ENCODE measurements at places on chromosomes 3 and 15.

DNA sequence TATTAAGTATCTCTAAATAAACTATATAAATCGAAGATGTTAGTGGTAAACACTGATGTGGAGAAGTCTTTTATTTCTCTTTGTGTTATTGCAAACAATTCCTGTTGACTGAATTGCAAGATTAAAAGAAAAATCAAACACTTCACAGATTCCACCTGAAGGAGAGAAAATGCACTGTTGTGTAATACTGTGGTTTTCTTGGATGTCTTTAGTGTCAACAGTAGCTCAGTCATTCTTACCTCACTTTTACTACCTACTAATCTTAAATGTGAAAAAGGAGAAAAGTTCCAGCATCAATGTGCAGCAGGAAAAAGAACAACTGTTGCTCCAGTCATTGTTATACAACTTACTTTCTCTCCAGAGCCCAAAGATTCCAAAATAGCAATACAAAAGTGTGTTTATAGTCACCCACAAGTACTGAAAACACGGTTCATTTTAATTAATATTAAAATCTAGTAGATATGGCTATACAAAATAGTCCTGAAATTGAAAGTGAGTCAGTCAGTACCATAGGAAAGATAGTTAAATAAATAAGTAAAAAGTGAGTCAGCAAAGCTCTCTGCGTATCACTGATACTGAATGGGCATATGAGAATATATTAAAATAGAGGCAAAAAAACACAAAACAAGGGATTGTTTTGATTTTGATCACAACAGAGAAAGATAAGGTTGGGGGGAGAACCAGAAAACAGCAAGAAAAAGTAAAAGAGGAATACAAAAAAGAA, 90.5 kb upstream of the CSPG5 start:
- H3K4me3 ChIP-seq = no peak overlapping the region
- no peaks in the 10 kb centered on the region for H3K27me3 ChIP-seq
- no peak for DNase-seq
- H3K4me1 ChIP-seq = no peaks in the 10 kb centered on the region
- H3K27ac ChIP-seq = no peak overlapping the region

DNA sequence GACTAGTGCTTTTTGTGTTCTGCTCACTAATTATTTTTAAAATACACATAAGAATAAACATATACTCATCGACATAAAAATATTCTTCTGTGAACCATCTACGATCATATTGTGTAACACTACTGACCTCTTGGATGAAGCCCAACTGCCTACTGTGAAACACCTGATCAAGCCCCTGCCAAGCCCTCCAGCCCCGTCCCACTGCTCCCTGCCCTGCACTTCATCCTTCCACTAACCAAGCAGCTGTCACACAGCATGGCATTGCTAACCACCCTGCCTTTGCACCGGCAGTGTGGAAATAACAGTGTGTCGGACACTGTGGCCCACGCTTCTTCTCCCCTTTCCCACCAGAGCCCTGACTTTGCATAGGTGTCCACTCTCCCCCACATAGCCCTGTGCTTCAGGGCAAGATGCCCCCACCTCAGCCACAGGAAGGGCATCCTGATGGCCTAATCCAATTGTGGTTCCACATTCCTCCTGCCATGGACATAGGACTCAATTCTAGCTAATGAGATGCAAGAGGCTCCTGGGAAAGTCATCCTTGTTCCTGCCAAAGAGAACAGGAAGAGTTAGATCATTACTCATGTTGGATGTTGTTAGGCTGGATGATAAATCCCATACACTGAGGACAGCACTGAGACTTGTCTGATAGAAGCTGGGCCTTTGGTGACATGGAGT, 35.0 kb upstream of the ARID3B start:
- H3K4me3 ChIP-seq = no peak overlapping the region
- peaks cover 3% of the 10 kb centered on the region for H3K36me3 ChIP-seq

DNA sequence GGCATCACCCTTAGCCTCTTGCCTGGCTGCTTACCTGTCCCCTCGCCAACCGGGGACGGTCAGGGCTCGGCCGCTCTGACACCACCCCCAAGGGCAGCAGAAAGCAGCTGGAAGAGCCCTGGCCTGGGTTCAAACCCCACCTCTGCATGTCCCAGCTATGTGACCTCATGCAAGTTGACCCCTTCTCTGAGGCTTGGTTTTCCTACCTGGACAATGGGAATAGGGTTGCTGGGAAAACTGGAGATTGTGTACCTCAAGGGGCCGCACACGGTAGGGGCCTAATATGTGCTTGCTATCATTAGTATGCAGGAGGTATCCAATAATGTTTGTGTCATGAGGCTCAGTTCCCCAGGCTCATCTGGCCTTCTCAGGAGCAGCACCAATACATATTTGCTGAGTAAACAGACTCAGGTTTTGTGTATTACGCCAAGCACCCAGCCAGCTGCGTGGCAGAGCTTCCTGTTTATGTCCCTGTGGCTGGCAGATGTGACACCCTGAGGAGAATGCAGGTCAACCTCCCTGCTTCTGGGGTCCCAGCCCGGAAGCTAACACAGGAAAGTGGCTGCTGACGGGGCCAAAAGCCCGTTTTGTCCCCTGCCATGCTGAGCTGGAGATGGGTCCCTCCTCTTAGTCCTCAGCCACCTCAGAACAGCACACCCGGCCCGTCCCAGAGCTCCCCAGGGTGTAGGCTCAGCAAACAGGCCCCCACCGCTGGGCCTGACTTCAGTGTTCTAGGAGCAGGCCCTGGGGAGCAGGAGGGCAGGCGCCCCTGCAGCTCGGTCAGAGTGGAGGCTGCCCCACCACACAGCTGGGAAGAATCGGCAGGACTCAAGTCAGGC, 29.7 kb downstream of the PLXND1 start:
- H3K4me1 ChIP-seq = peaks cover 38% of the 10 kb centered on the region
- H3K27me3 ChIP-seq = no peaks in the 10 kb centered on the region
- H3K36me3 ChIP-seq = no peaks in the 10 kb centered on the region

DNA sequence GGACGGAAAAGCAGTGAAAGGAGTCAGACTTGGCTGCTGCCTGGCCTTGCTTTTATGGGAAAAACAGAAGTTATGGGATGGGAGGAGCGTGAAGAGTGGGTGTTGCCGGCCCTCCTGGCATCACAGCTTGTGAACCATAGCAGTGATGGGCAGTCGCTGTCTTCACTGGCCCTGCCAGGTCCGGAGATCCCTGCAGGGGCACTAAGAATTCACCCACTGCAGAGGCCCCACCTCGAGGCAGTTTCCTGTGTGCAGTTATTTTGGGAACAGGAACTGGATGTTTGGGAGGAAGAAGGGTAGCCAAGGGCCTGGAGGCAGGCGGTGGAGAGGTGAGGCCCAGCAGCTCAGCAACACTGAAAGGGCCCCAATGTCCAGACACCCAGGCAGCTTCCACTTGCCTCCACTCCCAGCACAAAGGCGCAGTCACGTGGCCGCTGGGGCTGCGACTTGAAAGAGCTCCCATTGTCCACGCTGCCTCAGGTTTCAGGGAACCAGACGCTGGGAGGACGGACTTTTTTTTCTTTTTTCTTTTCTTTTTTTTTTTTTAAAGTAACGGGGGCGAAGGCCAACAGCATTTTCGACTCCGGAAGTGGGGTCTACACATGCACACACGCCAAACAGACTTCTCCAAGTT, 255.6 kb downstream of the ZNF621 start:
- H3K27ac ChIP-seq = no peak overlapping the region
- no peaks in the 10 kb centered on the region for H3K4me1 ChIP-seq
- H3K4me3 ChIP-seq = no peak overlapping the region
- H3K36me3 ChIP-seq = no peaks in the 10 kb centered on the region
- no peak for DNase-seq
- no peaks in the 10 kb centered on the region for H3K27me3 ChIP-seq

DNA sequence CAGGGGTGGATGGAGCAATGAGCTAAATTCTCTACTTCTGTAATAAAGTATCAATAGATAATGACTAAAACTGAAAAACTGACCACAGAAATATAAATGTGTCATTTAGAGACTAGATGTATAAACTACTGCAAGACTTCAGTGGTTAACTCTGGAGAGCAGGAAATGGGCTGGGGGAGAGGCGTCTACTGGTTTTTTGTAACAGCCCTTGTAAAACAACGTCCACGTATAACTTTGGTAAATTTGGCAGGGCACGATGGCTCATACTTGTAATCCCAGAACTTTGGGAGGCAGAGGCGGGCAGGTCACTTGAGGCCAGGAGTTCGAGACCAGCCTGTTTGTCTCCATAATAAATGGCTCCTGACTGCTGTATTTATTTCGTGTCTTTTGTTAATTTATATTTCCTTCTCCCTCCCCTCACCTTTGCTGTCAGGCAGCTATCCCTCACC, 12.5 kb downstream of the RAB27A start:
- no peaks in the 10 kb centered on the region for H3K36me3 ChIP-seq
- peak overlapping the region; percentile 74 for H3K4me3 ChIP-seq
- H3K27ac ChIP-seq = peak overlapping the region; percentile 82
- no peaks in the 10 kb centered on the region for H3K27me3 ChIP-seq

GRCh38 chr15:77040673-77041072, 30.2 kb downstream of the TSPAN3 start:
- no peak for DNase-seq
- no peak overlapping the region for H3K27ac ChIP-seq
- peaks cover 25% of the 10 kb centered on the region for H3K36me3 ChIP-seq
- no peak overlapping the region for H3K4me3 ChIP-seq
- no peaks in the 10 kb centered on the region for H3K4me1 ChIP-seq
- no peaks in the 10 kb centered on the region for H3K27me3 ChIP-seq

DNA sequence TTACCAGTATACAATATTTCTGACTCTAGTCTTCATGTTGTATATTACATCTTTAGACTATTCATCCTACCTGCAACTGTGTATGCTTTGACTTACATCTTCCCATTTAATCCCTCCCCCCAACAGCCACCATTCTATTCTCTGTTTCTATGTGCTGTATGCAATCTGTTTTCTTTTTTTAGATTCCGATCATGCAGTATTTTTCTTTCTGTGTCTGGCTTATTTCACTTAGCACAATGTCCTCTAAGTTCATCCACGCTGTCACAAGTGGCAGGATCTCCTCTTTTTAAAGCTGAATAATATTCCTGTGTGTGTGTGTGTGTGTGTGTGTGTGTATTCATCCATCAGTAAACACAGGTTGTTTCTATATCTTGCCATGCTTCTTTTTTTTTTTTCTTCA, 66.4 kb upstream of the NUDT16 start:
- DNase-seq = no peak
- no peak overlapping the region for H3K4me3 ChIP-seq
- peaks cover 4% of the 10 kb centered on the region for H3K27me3 ChIP-seq
- no peak overlapping the region for H3K27ac ChIP-seq

- H3K27me3 ChIP-seq = no peaks in the 10 kb centered on the region
- peaks cover 12% of the 10 kb centered on the region for H3K4me1 ChIP-seq
- no peak for DNase-seq
- no peak overlapping the region for H3K27ac ChIP-seq
- H3K36me3 ChIP-seq = peaks cover 68% of the 10 kb centered on the region
Measured at GRCh38 chr15:44593042-44593736, 56.2 kb downstream of the EIF3J start.

DNA sequence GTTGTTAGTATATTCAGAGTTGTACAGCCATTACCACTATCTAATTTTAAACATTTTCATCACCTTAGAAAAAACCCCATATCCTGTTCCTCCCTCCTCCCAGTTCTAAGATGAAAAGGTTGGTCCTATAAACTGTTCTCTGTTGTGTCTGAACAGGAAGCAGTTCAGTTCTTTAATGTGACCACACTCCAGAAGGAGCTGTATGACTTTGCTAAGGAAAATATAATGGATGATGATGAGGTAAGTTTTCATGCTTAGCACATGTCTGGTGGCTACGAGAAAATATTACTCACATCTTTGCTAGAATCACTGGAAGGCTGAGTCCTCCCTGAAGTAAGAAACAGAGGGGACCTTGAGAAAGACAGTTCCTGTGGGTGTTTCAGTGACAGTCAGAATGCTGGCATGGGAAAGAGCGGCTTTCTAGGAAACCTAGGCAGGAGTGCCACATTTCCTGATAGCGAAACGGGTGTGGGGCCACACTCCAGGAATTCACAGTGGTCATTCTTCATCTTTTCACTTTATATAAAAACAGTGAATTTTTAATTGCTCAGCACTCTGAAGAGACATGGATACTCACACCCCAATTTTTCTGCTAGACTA, 20.3 kb downstream of the CRTAP start:
- H3K4me1 ChIP-seq = no peaks in the 10 kb centered on the region
- no peak overlapping the region for H3K27ac ChIP-seq
- H3K4me3 ChIP-seq = no peak overlapping the region
- no peak for DNase-seq
- no peaks in the 10 kb centered on the region for H3K27me3 ChIP-seq

GRCh38 chr3:170055209-170055608, 17.4 kb downstream of the GPR160 start:
- H3K4me1 ChIP-seq = no peaks in the 10 kb centered on the region
- no peak overlapping the region for H3K4me3 ChIP-seq
- H3K27ac ChIP-seq = no peak overlapping the region
- no peaks in the 10 kb centered on the region for H3K36me3 ChIP-seq
- H3K27me3 ChIP-seq = peaks cover 8% of the 10 kb centered on the region

DNA sequence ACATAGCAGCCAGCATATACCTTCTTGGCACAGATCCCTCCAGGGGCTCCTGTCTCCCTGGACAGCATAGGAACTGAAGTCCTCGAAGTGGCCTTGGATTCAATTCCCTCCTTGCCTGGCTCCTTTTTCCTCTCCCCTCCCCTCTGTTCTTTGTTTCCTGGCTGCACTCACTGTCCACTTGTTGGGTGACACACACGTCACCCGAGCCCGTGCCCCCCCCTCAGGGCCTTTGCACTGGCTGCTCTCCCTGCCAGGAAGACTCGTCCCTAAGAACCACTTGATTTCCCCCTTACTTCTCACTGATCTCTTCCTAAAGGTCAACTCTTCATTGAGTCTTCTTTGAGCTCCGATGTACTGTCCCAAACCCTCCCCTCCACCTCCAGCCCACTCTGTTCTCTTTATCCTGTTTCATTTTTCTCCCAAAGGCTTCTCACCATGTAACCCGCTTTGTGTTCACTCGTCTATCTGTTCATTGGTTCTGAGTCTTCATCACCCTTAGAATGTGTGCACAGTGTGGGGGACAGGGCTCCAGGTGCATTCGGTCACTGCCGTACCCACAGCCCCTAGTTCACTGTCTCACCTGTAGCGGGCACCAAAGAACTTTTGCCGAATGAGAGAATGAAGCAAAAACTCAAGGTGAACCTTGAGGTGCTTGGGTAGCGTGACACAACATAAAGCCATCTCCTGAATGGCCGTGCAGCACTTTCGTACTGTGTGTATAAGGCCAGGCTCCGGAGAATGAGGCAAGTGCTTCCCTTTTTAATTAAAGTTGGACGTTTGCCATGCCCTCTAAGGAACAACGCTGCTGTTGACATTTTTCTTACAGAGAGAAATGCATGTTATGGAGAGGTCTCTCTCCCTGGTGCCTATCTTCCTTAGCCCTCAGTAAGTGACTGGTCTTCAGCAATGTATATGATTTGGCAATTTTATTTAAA, 74.0 kb downstream of the CHRNA7 start:
- no peaks in the 10 kb centered on the region for H3K4me1 ChIP-seq
- H3K27ac ChIP-seq = no peak overlapping the region
- no peak overlapping the region for H3K4me3 ChIP-seq
- H3K27me3 ChIP-seq = no peaks in the 10 kb centered on the region

GRCh38 chr15:90161950-90162361, 39.2 kb upstream of the SEMA4B start:
- H3K4me1 ChIP-seq = peaks cover 3% of the 10 kb centered on the region
- H3K4me3 ChIP-seq = no peak overlapping the region
- H3K36me3 ChIP-seq = no peaks in the 10 kb centered on the region

- no peaks in the 10 kb centered on the region for H3K27me3 ChIP-seq
- no peaks in the 10 kb centered on the region for H3K4me1 ChIP-seq
- H3K36me3 ChIP-seq = no peaks in the 10 kb centered on the region
- no peak overlapping the region for H3K27ac ChIP-seq
- H3K4me3 ChIP-seq = no peak overlapping the region
Measured at GRCh38 chr3:143495527-143495926, 352.7 kb downstream of the SLC9A9 start.

GRCh38 chr3:48569808-48570450, 6.3 kb upstream of the UCN2 start:
- no peak for DNase-seq
- no peak overlapping the region for H3K4me3 ChIP-seq
- H3K4me1 ChIP-seq = no peaks in the 10 kb centered on the region
- no peak overlapping the region for H3K27ac ChIP-seq

Data from CD4-positive, CD25-positive, alpha-beta regulatory T cell (primary cell).